Fibroblast of skin of left quadriceps (primary cell): ENCODE measurements at places on chromosomes 4 and X.

DNA sequence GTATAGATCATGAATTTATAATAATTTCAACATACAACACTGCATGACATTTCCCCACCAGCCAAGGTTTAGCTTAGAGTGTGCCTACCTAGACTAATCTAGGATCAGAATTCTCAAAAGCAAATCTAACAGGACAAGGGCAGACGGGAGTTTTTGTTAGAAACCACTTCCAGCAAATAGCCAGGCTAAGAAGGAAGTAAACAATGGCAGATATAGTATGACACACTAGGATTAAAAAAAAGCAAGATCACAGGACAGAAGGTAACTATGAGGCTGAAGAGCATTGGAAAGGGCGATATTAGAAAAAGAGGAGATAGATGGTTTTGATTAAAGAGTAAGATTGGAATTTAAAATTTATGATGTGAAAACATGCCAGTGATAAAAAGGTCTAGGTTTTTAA, 124.8 kb downstream of the LRBA start:
- DNase-seq, result no peak

DNA sequence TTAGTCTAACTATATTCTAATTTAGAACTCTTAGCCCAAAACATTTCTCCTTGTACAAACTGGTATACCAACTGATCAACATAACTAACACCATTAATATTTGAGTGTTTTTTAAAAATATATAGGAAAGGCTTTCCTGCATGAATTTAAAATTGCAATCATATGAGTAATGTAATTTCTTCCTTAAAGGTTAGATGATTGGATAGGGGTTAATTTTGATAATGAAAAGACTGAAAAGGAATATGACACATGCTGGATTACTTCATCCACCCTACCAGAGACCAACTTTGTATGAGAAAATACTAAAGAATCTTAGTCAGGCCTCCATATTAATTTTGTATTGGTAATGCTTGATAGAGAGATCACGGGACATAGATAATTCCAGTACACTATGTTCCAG, 25.1 kb upstream of the PLS3 start:
- DNase-seq, result no peak

- DNase-seq, result no peak
Measured at GRCh38 chr4:2716236-2716635, 39.9 kb downstream of the TNIP2 start.

DNA sequence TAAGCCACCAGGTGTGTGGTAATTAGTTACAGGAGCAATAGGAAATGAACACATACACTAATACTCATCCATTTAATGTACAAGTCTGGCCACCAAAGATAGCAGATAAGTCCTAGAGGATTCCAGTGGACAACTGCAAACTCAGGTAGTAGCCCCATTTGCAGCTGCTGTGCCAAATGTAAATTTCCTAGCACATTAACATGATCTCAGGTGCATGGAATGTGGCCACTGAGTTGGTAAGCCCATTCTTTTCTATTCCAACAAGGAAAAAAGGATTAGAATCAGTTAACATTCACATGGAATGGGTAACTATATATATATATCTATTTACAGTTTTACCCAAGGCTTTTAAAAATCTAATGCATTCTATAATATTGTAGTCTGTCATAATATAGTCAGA, 23.3 kb upstream of the FRAS1 start:
- DNase-seq, result no peak

DNA sequence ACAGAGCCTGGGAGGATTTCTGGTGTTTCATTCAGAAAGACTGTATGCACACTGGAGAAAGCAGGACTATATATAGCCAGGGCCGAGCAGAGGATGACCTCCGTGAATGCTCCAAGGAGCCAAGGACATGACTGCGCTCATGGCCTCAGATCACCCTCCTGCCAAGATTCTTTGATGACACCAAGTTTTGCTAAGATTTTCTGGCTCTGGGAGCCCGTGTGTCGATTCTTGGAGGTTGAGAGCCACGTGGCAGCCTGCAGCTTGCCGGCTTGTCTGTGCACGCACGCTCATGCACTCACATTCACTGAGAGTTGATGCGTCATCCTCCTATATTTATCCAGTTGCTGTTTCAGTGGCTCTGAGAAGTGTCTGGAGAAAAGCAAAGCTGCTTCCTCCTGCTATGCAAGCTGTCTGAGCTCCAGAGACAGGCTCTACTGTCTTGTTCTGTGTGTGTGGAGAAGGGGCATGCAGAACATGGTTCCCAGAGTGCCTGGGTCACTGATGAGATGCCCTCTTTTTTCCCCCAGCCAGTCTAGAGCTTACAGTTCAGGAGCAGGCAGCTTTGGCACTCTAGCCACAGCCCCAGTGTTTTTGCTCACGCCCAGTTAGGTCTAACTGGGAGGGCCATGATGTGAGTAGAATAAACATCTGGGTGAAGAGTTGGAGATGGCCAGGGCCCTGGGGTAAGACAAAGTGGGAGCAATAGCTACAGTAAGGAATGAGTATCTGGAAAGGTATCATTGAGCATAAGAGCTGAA, 64.9 kb upstream of the SCOC start:
- DNase-seq, result peak; percentile 45

DNA sequence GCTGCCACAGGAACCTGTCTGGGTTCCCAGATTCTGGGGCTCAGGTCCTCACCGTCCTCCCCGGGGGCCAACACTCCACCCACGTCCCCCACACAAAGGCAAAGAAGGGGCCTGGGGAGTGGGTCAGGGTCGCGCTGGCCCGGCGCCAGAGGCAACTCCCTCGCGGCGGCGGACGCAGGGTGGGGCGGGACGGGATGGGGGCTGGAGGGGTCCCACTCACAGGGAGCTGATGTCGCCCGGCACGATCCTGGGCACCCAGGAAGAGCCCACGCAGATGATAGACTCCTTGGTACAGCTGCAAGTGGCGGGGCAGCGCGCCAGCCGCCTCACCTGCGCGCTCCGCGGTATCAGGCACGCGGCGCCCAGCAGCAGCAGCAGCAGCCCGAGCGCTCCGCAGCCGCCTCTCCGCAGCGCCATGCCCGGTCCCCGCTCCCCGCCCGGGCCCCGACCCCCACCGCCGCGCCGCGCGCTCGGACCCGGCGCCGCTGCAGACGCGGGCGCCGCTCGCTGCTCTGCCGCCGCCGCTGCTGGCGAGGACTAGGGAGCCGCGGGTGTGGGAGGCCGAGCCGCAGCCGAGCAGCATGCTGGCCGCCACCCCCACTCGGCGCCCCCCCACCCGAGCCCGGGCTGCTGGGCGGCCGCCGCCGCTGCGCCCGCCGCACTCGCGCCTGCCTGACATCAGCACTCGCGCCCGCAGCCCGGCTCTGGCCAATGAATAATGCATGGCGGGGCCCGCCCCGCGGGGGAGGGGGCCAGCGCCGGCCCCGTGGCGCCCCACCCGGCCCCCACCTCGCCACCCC, at the start of gene LGI2:
LGI2 (minus strand) TSS at position 670 of the 800 bp plus-strand sequence; CDS start at position 417, 253 bp downstream.
- DNase-seq, result no peak

DNA sequence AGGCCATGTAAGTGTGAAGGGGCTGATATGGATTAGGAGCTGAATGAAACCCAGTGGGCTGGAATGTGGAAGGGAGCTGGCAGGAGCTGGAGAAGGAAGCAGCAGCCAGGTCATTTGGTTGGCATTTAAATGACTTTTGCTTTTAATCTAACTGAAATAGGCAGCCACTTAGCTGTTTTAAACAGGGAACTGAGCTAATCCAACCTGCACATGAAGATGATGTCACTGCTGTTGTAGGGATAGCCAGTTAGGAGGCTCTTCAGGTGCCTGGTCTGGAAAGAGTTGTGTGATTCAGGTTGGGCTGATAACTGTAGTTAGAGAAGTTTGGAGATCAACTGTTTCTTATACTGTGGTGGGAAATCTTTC, 122.4 kb downstream of the PALLD start:
- no peak for DNase-seq

GRCh38 chr4:136865526-136865925, 666.8 kb downstream of the PCDH18 start:
- DNase-seq, result no peak

- DNase-seq, result peak; percentile 70
Measured at GRCh38 chrX:3526071-3526470, 179.6 kb upstream of the MXRA5 start.

- peak; percentile 60 for DNase-seq
Measured at GRCh38 chr4:89712141-89712540, 124.8 kb downstream of the SNCA start.

GRCh38 chr4:14787894-14788293, 214.4 kb upstream of the CPEB2 start:
- no peak for DNase-seq

- no peak for DNase-seq
Measured at GRCh38 chr4:6262847-6263487, 6.7 kb upstream of the WFS1 start.

GRCh38 chr4:63493265-63493664, 916.0 kb downstream of the TECRL start:
- no peak for DNase-seq

GRCh38 chr4:3283483-3283882, 9.3 kb upstream of the RGS12 start:
- DNase-seq, result no peak

- no peak for DNase-seq
Measured at GRCh38 chrX:56975611-56976010, 19.7 kb downstream of the SPIN3 start.

GRCh38 chrX:101290957-101291603, at the start of gene TAF7L:
Gene TAF7L, minus strand, starts transcription at chrX:101291334. Its CDS starts 3,791 bp downstream, at chrX:101287543.
- no peak for DNase-seq

GRCh38 chr4:180688480-180688879, 1554.7 kb upstream of the TENM3 start:
- DNase-seq, result no peak

GRCh38 chrX:53050841-53051240, 2.3 kb downstream of the GPR173 start:
- no peak for DNase-seq

- DNase-seq, result no peak
Measured at GRCh38 chr4:184402740-184403383, 71.5 kb downstream of the IRF2 start.
